Kidney (tissue), 22 donors: ENCODE measurements at places on chromosomes 4 and X. TPM values are rescaled to one million over a fixed set of nuclear protein-coding genes. Genes with fewer than 3 reads are reported as not detected.

ADGRG4 gene
- polyA plus RNA-seq, result not detected

TCEAL7 gene
- 7.7 TPM for polyA plus RNA-seq

TMEM31 gene
- not detected for polyA plus RNA-seq

GRCh38 chrX:72526534-72527508 lies 45.8 kb downstream of the HDAC8 start:
- no peak for DNase-seq
- H3K36me3 ChIP-seq, result no peaks in the 10 kb centered on the region
- no peak overlapping the region for H3K27ac ChIP-seq
- H3K4me1 ChIP-seq, result no peaks in the 10 kb centered on the region
- H3K27me3 ChIP-seq, result peaks cover 2% of the 10 kb centered on the region

GRCh38 chr4:20463176-20463430 lies 211.4 kb downstream of the SLIT2 start:
- H3K4me3 ChIP-seq, result no peak overlapping the region
- no peak for DNase-seq
- no peaks in the 10 kb centered on the region for H3K27me3 ChIP-seq
- H3K27ac ChIP-seq, result no peak overlapping the region

DNA sequence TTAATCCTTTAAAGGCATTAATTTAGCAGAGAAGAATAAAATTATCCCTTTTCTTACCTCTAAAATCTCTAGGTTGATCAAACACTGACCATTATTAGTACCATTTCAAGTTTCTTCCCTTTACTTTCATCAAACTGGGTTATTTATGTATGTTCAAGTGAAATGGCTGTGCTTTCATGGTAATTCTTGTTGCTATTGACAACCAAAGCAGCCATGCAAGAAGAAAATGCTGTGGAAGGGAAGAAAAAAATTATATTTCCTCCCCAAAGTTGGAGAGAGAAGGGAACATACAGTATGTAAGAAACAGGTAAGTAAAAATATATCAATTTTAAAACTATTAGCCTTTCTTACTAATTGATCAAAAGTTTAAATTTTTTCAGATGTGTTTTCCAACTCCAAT lies 16.2 kb downstream of the NPNT start:
- H3K36me3 ChIP-seq, result no peaks in the 10 kb centered on the region
- H3K4me3 ChIP-seq, result no peak overlapping the region

- no peak for DNase-seq
- H3K36me3 ChIP-seq, result no peaks in the 10 kb centered on the region
- H3K27ac ChIP-seq, result no peak overlapping the region
- H3K27me3 ChIP-seq, result no peaks in the 10 kb centered on the region
These were observed 919 bp downstream of the SOWAHD start for GRCh38 chrX:119759248-119759766.

DNA sequence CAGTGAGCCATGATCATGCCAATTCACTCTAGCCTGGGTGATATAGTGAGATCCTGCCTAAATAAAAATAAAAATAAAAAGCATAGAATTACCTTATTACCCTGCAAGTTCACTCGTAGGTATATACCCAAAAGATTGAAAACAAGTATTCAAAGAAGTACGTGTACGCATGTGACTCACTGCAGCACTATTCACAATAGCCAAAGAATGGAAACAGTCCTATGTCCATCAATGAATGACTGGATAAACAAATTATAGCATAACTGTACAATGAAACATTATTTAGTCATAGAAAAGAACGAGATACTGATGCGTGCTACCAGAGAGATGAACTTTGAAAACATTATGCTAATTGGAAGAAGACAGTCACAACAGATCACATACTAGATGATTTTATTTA lies 204.6 kb upstream of the DIAPH2 start:
- DNase-seq, result no peak
- no peaks in the 10 kb centered on the region for H3K4me1 ChIP-seq
- H3K36me3 ChIP-seq, result no peaks in the 10 kb centered on the region
- no peak overlapping the region for H3K27ac ChIP-seq
- H3K27me3 ChIP-seq, result no peaks in the 10 kb centered on the region

GRCh38 chr4:1151541-1151940 lies 20.8 kb downstream of the SPON2 start:
- no peaks in the 10 kb centered on the region for H3K36me3 ChIP-seq
- H3K4me1 ChIP-seq, result no peaks in the 10 kb centered on the region
- H3K4me3 ChIP-seq, result no peak overlapping the region
- no peak overlapping the region for H3K27ac ChIP-seq

GRCh38 chr4:10421344-10422055 lies 35.7 kb downstream of the ZNF518B start:
- H3K27me3 ChIP-seq, result no peaks in the 10 kb centered on the region

- DNase-seq, result no peak
- no peaks in the 10 kb centered on the region for H3K27me3 ChIP-seq
- no peaks in the 10 kb centered on the region for H3K4me1 ChIP-seq
- H3K36me3 ChIP-seq, result no peaks in the 10 kb centered on the region
- H3K4me3 ChIP-seq, result no peak overlapping the region
- H3K27ac ChIP-seq, result no peak overlapping the region
These were observed 37.0 kb downstream of the NPY5R start for GRCh38 chr4:163380703-163381102.
